ENCODE measurements at places on chromosomes 13 and 19.

DNA sequence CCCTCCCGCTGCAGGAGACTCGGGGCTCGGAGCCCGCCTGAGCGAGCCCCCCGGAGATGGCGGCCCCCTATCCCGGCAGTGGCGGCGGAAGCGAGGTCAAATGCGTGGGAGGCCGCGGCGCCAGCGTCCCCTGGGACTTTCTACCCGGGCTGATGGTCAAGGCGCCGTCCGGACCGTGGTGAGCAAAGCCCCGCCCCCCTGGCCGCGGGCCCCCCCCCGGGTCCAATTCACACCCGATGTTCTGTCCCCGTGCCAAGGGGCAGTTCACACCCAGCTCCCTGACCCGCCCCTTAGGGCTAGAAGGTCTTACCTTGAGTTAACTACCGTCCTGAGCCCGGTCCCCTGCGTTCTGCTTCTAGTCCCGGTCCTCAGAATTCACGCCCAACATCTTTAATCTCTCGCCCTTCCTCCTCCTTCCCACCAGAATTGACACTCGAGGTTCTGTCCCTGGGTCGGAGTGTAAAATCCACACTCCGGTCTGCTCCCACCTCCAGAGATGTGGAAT, 1.4 kb downstream of the NPAS1 start:
- no peak for DNase-seq

GRCh38 chr13:26377038-26377437, 123.1 kb downstream of the CDK8 start:
- peak; percentile 9 for DNase-seq

DNA sequence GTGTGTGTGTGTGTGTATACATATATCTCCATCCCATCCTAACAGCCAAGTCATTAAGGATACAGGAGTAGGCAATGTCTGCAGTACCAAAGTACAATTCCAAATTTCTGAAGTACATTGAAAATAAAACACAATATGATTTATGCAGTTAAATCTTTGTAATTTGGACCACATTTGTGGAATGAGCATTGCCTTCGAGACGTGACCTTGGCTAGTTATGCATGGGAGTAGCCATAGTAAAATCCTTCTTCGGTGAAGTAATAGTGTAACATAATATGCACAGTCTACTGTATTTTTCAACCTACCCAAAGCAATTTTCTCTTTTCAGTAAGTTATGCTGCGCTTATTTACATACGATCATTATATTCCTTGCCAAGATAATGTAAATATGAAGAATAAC, 665.7 kb upstream of the GPC6 start:
- no peak for DNase-seq

- no peak for DNase-seq
Measured at GRCh38 chr19:41405776-41406175, 8.2 kb downstream of the BCKDHA start.

GRCh38 chr19:50785329-50785728, 4.9 kb upstream of the ACP4 start:
- no peak for DNase-seq

DNA sequence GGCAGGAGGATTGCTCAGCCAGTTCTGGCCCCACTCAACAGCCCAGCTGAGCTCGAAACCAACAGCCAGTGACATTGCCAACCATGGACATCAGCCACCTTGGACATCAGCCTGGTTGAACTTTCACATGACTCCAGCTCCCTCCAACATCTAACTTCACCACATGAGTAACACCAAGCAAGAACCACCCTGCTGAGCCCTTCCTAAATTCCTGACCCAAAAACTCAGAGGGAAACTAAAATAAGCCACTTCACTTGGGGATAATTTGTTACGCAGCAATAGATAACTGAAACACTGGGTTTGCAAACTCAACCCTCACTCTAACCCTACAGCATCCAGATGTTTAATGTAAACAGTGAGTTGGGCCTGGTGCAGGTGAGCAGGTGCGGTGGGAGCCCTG, 10.7 kb upstream of the LRFN3 start:
- DNase-seq: no peak

- DNase-seq: peak; percentile 58
Measured at GRCh38 chr13:50512474-50513299, 330.8 kb downstream of the DLEU7 start.

DNA sequence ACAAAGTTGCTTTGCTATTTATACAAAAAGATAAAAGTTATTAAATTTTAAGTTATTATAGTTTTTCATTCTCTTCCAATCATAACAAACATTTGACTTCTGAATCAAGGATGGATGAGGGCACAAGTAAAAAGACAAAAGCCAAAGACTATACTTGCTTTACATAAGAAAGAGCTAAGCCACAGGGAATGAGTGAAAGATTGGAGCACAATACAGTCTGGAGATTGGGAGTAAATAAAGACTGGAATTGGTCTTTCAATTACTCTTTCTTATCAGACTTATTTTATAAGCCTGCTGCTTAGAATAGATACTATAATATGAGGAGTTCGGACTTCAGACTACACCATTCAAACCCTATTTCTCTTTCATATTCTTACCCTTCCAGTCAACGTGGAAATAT, 1874.1 kb upstream of the PRR20A start:
- DNase-seq: no peak

GRCh38 chr19:35316560-35316959, 12.4 kb upstream of the CD22 start:
- no peak for DNase-seq

DNA sequence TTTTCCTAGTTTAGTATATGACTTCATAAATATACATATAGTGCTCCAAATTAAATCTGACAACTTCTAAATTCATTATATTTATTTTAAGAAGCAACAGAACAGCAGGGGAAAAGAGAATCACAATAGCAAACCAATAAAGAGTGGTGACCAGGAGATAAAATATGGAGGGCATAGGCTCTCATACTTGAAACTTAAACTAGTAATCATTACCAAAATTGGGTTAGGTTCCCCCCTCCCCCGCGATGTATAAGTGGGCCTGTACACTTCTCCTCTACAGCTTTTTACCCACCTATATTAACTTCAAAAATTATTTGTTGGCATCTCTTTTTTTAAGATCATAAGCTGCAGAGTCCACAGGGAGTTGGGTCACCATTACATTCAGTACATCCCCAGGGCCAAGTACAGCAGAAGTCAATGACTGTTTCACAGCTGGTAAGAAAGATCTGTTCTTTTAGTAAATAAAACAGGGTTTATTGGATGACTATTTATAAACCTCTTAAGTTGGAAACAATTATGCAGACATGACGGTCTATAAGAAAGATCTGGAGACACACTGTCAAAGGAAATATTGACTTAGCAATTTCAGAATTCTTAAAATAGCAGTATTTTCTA, 29.4 kb downstream of the KLF12 start:
- no peak for DNase-seq

GRCh38 chr19:57587529-57587928, 3.6 kb downstream of the ZIK1 start:
- no peak for DNase-seq

GRCh38 chr19:34244611-34245299, 9.6 kb upstream of the GARRE1 start:
- DNase-seq: no peak

DNA sequence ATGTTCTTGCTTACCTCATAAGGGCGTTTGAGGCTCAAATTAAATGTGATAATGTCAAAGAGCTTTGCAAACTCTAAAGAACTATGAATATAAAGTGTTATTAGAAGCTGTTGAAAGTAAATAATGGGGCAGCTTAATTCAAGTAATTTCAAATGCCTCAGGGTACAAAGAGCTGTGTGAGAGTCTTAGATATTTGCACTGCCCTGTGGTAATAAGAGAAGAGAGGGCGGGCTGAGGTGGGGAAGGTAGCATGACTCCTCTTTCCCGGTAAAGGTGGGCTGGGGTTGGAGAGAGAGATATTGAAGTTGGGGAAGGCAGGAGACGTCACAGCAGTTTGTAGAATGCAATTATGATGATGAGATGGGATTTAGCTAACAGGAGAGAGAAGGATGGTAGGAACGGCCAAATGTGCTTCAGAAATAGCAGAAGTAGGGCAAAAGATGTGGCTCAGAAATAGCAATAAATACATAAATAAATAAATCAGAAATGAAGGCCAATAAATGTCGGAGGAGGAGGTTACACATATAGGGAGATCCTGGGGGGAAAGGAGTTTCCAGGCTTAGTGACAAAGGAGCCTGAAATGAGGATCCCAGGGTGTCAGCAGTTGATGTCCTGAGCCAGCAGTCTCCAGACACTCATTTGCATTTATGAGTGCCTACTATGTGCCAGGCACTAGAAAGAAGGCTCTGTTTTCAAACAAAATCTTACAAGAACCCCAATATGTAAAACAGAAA, 35.7 kb upstream of the RCBTB2 start:
- no peak for DNase-seq

GRCh38 chr19:15113245-15114152, 6.3 kb downstream of the SYDE1 start:
- DNase-seq: no peak

DNA sequence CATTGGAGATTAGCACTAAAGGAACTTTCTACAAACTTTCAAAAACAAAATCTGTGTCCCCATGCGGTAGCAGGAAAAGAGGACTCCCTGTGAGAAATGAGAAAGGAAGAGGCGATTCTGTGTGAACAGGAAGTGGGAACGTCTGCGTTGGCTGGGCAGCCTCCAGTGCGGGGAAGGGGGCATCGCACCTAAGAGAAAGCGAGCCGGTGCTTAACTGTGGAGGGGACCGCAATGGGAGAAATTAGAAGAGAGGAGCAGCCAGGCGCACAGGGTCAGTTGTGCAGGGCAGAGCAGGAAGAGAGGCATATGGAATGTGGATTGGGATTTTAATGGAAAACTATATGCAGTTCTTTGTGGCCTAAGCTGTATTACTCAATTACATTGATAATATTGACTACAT, 77.4 kb upstream of the DOCK9 start:
- DNase-seq: peak; percentile 32

- no peak for DNase-seq
Measured at GRCh38 chr19:5676105-5676771, 4.1 kb downstream of the MICOS13 start.

- DNase-seq: peak; percentile 38
Measured at GRCh38 chr19:19214892-19215291, 3.1 kb downstream of the NCAN start.

GRCh38 chr19:16386619-16387240, 62.1 kb downstream of the KLF2 start:
- peak; percentile 71 for DNase-seq

- DNase-seq: no peak
Measured at GRCh38 chr13:44769686-44770085, 193.6 kb upstream of the TSC22D1 start.

DNA sequence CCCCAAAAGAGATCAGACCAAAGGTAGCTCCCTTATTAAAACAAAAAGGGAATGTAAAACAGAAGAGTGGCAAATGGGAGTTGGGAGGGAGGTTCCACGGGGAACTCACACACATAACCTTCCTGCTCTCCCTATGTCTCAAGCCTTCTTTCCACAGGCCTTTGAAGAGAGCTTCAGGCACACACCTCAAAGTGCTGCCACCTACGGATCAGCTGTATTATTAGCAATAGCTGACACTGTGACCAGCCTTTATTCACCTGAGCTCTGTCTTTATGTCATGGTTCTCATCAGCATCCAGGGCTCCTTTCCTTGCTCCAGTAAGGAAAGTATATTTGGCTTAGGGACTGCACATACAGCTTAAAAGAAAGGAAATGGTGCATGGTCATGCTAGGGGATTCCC, 11.3 kb downstream of the ZNF571 start:
- no peak for DNase-seq

DNA sequence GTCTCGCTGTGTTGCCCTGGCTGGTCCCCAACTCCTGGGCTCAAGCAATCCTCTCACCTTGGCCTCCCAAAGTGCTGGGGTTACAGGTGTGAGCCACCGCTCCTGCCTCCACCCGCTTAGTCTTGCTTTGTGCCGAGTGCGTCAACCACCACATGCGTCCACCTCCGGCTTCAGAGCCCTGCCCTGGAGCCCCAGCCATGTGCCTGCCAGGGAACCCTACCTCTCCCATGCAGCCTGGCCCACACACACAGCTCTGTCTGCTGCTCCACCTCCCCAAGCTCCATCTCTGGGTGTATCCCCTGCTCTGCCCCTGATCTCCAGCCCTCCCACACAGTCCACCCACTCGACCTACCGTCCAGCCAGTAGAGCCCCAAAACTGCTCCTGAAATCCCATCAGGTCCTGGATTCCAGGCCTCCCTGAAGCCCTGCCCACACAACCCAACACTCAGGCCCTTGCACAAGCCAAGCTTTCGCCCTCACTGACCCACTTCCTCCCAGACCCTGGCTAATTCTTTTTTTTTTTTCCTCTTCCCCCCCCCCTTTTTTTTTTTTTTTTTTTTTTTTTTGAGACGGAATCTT, 9.6 kb downstream of the CYP2F1 start:
- DNase-seq: no peak

- DNase-seq: no peak
Measured at GRCh38 chr13:20706661-20707060, 3.2 kb downstream of the IL17D start.

- DNase-seq: no peak
Measured at GRCh38 chr13:78636495-78636894, 22.5 kb downstream of the OBI1 start.

DNA sequence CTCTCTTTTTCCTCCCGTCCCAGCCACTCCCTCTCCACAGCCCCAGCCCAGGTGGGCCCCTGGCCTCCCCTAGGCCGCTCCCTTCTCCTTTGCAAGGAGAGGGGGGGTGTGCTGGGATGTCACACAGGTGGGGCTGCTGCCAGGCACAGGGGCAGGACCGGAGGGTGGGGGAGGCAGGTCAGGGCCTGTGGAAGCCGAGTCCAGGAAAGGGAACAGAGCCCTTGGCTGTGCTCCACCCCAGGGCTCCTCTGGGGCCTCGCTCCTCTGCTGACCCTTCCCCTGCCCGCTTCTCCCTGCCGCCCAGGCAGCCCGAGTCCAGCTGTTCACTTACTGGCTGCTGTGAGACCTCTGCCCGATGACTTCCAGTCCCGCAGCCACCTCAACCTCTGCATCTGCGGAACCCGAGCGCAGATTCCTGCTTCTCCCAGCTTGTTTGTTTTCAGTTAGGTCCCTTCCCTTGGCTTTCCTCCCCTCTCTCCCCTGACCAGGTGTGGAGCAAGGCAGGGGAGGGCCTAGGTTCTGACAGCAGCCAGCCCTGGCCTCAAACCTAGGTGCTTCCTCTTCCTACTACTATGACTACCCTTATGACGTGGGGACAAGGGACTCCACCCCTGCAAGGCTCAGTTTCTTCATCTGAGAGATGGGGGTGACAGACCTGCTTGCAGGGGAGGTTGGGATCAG, 850 bp upstream of the KLK11 start:
- DNase-seq: no peak

GRCh38 chr13:23985839-23986238, 88.5 kb upstream of the C1QTNF9B start:
- no peak for DNase-seq

- DNase-seq: peak; percentile 36
Measured at GRCh38 chr13:71867131-71867814, at the start of gene DACH1. DACH1 (minus strand) TSS chr13:71867204.

DNA sequence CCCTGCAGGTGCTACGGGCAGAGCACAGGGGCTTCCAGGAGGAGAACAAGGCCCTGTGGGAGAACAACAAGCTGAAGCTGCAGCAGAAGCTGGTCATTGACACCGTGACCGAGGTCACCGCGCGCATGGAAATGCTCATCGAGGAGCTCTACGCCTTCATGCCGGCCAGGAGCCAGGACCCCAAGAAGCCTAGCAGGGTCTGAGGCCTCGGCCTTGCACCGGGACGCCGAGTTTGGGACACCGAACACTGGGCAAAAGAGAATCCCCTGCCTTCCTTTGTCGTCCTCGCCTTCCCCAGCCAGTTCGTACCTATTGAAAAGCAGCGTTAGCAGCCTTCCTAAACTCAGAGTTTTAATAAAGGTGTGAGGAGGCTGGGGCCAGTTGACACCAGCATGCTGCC, 12.1 kb downstream of the CBY2 start:
- no peak for DNase-seq
